Right renal pelvis (tissue), 4 donors: ENCODE measurements at places on chromosomes 3 and 15.

DNA sequence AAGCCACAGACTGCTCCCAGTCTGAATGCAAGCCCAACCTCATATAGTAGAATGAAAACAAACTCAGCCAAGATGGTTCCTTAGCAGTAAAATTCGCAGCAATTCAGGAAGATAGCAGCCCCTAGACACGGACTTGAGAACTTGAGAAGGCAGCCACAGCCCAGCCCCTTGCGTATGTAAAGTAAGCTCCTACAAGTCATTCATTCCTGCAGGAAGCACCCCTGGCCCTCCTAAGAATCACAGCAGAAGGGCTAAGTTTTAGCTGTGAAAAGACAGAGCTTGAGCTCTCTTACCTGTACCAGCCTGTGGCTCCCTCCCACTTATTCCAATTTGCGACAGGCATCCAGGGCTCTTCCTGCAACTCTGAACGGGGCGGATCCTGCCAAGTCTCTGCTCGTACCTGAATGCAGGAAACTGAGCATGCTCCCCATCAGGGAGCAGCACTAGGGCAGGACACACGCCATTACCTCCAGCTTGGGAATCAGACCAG is 136.4 kb downstream of the MAGI1 start:
- DNase-seq = peak; percentile 42

GRCh38 chr3:161890147-161890625 is 393.6 kb downstream of the OTOL1 start:
- no peak for DNase-seq

DNA sequence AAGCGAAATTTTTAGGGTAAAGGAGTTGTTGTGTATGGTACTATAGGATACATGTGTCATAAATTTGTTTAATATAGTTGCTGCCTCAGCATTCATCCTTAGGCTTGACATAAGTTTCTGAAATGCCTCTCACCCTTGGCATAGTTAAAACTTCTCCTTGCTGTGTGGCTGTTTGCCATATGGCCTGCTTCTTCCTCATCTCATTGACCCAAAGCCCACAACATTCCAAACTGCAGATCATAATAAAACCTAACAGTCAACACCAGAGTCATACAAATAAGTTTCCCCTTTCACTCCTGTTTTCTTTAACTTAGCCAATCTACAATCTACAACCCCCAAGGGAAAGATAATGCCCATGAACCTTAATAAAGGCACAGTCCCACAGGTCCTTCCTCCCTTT is 136.6 kb downstream of the TMCC1 start:
- DNase-seq = no peak

GRCh38 chr3:149327156-149327555 is 6.3 kb downstream of the TM4SF18 start:
- no peak for DNase-seq

DNA sequence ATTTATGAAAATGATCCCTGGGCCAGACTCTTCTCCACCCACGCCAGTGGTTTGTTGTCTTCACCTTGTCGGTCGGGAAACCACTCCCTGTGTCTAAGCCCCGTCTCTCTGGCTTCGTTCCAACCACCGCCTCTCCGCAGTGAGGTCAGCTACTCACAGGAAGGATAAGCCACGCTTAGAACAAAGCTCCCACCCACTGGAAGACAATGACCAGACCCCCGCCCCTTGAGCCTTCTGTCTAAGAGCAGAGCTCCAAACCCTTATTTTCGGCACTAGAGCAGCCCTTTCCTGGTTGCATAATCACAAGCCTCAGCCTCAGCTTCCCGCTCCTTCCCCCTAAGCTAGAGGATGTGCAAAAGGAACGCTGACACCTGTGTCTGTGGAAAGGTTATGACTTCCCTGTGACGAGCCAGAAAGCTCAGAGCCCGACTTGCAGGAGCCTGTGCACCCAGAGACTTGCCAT is 114.9 kb upstream of the MEF2A start:
- DNase-seq = no peak

GRCh38 chr3:129176051-129176450 is 7.6 kb downstream of the CNBP start:
- DNase-seq = no peak

- DNase-seq = no peak
Observed at GRCh38 chr3:193780397-193780796, 187.4 kb downstream of the OPA1 start.

DNA sequence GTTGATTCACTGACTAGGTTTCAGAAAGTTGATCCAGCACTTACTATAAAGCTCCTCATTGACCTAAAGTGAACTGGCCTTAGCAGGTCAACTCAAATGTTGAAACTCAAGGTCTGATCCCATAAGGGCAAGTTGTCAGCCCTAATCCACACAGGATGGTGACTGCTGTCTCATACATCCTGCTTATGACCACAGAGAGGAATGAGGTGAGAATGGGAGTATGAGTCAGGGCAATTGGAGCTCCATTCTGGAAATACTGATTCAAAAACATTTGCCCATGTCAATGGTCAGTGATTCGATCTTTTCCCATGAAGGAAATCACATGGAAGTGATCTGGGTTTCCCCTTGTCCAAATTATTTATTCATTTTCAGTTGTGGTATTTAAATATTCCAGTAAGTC is 78.7 kb downstream of the ZNF385D start:
- no peak for DNase-seq

DNA sequence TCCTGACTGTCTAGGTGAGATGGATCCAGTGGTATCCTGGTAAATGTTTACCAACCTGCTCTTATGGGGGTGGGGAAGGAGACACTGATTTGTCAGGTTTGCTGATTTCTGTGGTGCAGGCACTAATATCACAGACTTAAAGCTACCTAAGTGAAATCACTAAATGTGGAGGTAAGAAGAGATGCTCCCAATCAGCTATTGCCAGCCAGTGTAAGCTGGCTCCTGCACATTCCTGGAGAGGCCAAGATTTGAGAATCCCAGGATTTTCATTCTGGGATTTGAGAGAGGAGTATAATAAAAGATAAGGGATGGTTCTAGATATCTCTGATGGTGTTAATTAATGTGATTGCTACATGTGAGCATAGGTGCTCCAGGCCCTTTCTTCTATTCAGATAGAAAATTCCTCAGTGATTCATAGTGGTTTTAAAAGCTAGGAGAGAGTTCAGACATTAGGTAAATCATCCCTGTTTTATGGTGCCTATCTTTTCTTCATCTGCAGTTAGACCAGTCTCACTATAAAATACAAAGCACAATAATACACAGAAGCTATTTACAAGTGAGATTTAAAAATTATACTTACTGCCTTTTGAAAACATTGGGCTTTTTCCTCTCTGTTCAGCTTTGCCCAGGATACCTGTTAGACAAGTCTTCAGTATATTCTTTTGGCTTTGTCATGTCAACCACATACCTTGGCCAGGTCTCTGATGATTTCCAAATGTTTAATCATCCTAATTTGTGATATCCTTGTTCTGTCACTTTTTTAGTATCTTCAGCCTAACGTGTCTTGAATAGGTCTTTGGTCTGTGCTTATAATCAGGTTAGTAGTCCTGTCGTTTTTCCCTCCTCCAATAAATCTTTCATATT is 90.9 kb downstream of the MBNL1 start:
- no peak for DNase-seq
